ENCODE measurements at places on chromosomes 1 and 21.

GRCh38 chr1:160605205-160605604 is 25.9 kb upstream of the CD84 start:
- no peak for DNase-seq

- no peak for DNase-seq
Measured at GRCh38 chr1:22398656-22399420, 52.8 kb upstream of the ZBTB40 start.

GRCh38 chr21:43890042-43890441 is 25.0 kb downstream of the AGPAT3 start:
- DNase-seq, result no peak

GRCh38 chr1:103459346-103459745 is 66.2 kb upstream of the RNPC3 start:
- no peak for DNase-seq

- peak; percentile 24 for DNase-seq
Measured at GRCh38 chr1:43007377-43008114, 48.9 kb upstream of the SLC2A1 start.

- peak; percentile 40 for DNase-seq
Measured at GRCh38 chr1:233614743-233615521, 1.0 kb downstream of the KCNK1 start.

DNA sequence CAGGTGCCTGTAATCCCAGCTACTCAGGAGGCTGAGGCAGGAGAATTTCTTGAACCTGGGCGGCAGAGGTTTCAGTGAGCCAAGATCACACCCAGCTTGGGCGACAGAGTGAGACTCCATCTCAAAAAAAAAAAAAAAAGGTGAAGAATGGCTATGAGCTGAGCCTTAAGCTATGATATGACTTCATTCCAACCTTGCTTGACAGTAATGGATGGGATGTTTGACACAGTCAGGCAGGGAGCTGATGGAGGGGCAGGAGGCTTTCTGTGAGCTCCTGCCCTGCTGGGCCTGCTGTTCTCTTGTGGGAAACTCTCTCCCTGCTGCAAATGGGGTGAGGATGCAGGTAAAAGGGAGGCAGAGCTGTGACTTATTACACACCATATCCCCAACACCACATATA is 27.6 kb downstream of the NCF2 start:
- DNase-seq, result no peak

DNA sequence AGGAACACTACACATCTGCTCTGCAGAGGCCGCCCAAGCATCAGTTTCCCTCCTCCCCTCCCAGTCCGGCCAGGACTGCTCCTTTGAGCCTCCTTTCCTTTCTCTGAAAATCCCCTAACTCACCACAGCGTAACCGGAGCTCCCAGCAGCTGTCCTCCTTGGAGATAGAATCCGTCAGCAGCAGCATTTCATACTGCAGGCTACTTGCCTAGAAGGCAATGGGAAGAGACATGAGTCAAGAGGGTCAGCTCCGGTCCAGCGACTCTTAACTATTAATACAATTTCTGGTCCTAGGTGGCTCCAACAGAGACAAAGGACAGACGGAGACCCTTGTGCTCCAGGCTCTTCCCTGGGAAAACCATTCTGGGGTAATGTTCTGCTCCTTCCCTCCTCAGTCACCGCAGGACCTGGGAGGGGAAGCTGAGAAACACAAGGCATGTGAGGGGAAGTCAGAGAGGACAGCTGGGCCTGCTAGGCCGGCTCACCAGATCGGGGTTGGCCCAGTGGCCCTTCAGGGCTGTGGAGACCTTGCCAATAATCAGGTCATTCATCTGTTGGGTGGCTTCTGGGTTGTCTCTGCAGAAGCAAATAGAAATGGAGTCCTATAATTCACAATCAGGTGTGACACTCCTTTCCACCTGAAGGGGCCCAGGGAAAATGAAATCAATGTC is 99.7 kb downstream of the UBR4 start:
- no peak for DNase-seq

- DNase-seq, result no peak
Measured at GRCh38 chr1:45393718-45394302, 53.6 kb upstream of the MUTYH start.

DNA sequence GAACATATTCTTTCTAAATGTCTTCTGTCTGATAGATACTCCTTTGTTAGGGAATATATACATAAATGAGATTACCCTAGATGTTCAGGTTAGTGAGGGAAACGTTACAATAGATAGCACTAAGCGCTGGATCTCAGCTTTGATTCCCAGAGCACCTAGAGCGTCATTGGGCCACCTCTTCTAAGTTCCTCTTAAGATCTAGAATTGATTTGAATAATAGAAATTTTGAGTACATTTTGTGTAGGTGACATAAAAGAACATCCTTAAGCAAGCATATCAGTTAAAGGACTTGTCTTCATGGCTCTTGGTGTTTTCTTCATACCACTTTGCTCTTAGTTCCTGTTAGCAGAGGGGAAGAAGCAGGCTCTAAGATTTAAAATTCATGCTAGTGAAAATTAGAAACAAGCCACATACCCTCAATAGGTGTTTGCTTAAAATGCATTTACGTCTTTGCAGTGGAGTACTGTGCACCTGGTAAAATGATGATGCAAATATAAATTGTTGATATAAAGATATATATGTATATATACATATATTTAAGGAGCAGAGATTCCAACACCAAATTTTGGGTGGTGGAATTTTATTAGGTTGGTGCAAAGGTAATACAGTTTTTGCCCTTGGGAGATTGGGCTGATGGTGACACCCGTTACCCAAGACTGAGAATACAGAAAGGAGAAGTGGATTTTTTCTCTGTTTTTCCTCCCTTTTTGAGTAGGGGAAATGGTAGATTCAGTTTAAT is 47.1 kb downstream of the DYRK1A start:
- DNase-seq, result no peak

GRCh38 chr21:22900490-22900889 is 1902.3 kb downstream of the NCAM2 start:
- DNase-seq, result no peak

DNA sequence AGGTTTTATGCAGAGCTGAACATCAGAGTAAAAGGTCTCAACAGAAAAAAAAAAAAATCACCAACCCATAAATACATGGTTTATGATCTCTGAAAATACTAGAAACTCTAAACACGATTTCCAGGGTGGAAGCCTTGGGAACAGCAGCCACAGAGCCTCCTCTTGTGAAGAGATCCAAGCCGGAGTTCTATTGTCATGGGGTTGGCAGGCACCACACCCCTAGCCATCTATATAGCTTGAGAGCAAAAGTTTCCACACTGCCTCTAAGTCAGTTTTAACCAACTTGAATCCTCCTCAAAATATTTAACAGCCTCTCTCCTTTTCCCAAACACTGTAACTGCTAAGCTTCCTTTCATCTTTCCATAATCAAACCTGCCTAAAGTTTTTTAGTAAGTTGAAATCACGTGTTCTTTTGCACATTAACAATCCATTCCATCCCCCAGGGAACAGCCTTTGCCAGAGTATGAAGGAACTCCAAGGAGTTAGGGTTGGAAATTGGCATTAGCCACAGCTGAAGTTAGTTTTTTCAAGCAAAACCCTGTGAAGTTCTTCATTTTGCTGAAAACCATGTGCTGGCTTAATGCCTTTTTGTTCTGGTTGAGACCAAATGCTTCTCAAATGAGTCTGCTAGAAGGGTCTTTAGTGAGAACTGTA is 13.8 kb upstream of the SEC16B start:
- DNase-seq, result no peak

DNA sequence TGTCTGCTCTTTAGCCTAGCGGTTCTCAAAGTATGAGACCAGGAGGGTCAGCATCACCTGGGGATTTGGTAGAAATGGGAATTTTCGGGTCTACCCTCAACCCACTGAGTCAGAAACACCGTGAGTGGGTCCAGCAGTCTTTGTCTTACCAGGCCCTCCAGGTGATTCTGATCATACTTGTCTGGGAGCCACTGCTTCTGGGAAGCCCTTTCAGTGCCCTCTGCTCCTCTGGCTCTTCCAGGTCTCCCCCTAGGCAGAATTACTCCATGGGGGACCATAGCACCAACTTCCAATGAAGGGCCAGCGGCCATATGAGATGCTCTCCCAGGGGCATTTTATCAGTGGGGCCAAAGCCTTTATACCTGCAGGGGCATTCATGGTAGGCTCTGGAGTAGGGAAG is 81.0 kb upstream of the ETV3 start:
- DNase-seq, result no peak

- DNase-seq, result no peak
Measured at GRCh38 chr1:221712776-221713431, 29.0 kb downstream of the DUSP10 start.

- DNase-seq, result no peak
Measured at GRCh38 chr1:15849775-15850324, 2.3 kb downstream of the SPEN start.

DNA sequence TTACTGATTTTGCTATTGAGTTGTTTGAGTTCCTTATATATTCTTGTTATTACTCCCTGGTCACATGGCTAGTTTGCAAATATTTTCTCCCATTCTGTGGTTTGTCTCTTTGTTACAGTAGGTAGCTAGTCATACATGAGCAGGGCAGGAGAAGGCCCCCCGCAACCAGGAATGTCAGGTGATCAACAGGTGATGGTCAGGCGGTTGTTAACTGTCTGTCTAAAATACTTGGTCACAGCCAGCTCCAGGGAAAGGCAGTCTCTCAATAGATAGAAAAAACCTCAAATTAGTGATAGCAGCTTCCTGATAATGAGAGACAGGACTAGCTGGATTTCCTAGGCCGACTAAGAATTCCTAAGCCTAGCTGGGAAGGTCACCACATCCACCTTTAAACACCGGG is 217.9 kb downstream of the RHOU start:
- DNase-seq, result no peak

GRCh38 chr1:89966656-89967055 is 28.3 kb upstream of the ZNF326 start:
- DNase-seq, result no peak

GRCh38 chr1:153648000-153648643 is 10.4 kb upstream of the SNAPIN start:
- peak; percentile 27 for DNase-seq

DNA sequence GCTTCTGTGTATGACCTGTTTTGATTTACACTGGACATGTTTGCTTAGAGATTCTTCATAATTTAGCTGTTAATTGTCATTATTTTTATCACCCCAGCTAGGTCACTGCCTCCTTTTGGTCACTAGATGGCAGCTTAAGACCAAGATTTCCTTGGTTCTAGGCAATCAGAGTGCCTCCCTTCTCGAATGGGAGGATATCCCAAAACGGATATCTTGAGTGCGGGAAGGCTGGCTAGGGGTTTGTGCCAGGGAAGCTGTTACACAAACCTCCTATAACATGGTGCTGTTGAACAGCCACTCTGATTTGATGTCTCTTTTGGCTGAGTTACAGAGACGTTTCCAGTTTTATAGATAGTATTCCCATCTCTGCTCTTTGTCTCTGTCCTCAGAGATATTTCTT is 283.5 kb downstream of the S1PR1 start:
- no peak for DNase-seq

- DNase-seq, result no peak
Measured at GRCh38 chr1:188782220-188782841, 1695.3 kb downstream of the BRINP3 start.

Measured in pancreas (tissue), 10 donors.